ENCODE measurements at places on chromosomes 7 and 10.

- peak; percentile 52 for DNase-seq
These were observed 3.2 kb upstream of the CREB5 start for GRCh38 chr7:28408960-28409715.

DNA sequence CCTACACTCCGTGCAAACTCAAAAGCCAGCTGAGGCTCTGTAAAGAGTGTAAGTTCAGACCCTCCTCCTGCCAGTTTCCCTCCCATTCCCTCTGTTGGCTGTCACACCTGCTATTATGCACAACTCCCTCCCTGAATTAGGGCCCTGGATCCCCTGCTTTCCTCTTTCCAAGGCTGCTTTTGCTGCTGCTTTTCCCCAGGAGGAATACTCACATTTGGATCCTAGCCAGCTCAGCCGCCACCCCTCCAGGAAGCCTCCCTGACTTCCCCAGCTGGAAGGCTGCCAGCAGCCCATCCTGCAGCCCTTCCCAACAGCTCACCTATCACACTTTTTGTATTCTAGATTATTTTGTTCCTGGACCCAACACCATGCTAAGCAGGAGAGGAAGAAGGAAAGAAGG, 40.9 kb upstream of the WDR11 start:
- DNase-seq, result no peak

DNA sequence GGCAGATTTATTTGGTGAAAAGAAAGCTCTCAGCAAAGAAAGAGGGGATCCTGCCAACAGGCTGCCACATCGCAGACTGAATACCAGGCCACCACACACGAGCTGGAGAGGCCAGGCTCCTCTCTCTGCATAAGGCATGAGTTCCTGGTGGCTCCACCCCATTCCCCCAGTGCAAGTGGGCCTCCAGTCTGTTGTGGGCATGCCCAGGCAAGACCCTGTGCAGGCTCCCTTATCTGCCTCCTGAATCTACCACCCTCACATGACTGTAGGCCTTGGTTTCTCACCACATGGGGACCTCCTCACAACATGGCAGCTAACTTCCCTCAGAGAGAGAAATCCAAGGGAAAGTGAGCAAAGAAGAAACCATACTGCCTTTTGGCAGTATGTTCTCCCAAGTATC, 26.7 kb upstream of the CUL1 start:
- DNase-seq, result no peak

- DNase-seq, result no peak
These were observed 275.2 kb downstream of the IPMK start for GRCh38 chr10:57992321-57993077.

DNA sequence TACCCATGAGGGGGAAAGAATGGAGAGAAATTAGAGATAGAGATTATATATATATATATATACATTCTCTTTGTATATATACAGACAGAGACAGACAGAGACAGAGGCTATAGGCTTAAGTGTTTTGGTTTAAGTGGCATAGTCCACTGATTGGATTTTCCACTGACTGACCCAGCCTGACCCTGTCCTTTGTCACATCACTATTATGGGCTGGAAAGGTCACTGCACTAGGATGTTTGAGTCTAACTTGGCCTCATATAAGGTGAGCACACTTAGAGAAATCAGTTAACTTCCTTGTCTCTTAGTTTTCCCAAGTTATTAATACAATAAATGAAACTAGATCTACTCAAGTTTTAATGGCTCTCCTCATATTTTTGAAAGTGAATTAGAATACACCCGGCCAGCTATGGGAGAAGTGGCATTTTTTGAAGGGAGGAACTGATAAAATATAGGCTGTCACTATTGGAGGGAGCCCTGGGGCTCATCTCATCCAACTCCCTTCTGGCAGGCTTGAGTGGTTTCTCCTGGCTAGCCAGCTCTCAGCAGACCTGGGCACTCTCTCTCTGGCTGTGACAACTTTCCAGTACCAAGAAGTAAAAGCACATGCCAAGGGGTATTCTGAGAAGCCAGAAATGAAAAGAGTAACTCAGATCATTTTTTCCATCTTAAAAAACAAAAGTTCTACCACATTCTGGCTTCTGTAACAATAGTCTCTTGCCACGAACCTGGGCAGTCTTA, 455.6 kb upstream of the ANKRD30A start:
- DNase-seq, result no peak

DNA sequence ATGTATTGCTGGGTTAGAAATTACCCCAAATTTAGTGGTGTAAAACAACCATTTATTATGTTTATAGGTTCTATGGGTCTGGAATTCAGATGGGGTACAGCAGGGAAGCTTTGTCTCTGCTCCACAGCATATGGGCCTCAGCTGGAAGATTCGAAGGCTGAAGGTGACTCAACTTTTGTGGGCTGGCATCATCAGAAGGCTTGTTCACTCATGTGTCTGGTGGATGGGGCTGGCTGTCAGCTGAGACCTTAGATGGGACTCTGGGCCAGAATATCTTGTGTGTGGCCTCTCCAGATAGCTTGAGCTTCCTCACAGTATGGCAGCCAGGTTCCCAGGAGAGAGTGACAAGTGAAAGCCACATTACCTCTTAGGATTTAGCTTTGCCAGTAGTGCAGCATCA, 45.9 kb downstream of the ZNF503 start:
- DNase-seq, result no peak

- DNase-seq, result peak; percentile 58
These were observed 191.2 kb upstream of the PRSS1 start for GRCh38 chr7:142557971-142558582.

DNA sequence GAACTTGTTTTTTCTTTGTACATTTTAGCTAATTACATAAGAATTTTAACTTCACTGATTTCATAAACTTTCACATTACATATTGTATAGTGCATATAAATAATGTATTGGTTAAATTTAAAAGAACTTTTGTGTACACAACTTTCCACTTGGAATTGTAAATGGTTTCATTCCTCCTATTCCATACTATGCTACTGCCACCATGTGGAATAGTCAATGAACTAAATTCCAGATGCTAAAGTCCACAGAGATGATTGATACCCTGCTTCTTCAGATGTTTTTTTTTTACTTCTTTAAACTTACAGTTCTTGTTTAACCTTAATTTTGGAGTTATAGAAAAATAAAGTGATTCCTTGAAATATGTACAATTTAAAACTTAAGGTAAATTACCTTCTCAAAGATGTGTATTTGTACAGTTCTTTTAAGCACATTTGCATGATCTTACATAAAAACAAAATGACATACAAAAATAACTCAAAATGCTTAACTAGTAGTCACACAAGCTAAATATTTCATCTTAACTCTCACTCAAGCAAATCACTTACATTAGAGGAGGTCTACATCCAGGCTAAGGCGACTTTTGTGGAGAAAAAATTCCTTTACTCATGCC, 247.6 kb upstream of the HGF start:
- no peak for DNase-seq

GRCh38 chr10:8187171-8187666, 132.7 kb downstream of the GATA3 start:
- no peak for DNase-seq

DNA sequence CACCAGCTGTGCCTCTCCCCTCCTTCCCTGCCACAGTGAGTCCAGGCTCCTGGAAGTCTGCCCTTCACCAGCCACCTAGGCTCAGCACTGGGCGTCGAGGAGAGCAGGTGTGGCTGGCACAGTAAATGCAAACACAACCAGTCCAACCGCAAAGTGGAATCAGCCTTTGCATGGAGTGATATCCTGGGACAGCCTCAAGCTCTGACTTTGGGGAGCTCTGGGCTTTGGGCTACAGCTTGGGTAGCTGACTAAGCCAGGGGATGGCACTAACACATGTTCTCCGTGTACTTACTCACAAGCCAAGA, 312.4 kb downstream of the KCNMA1 start:
- no peak for DNase-seq

GRCh38 chr10:22259280-22259679, 41.5 kb upstream of the EBLN1 start:
- DNase-seq, result peak; percentile 47

Data from CD4-positive, alpha-beta T cell treated with Interleukin-17A for 1 hour (primary cell).